NCI-H2029 treated with DMSO at 0.1 percent for 48 hours (cell line): ENCODE measurements at places on chromosomes 12 and 14.
A peak's percentile ranks its signal among the peaks of the same experiment; 100 is the strongest.

- DNase-seq: peak; percentile 74
Observed at GRCh38 chr14:41749429-41749828, 142.8 kb downstream of the LRFN5 start.

DNA sequence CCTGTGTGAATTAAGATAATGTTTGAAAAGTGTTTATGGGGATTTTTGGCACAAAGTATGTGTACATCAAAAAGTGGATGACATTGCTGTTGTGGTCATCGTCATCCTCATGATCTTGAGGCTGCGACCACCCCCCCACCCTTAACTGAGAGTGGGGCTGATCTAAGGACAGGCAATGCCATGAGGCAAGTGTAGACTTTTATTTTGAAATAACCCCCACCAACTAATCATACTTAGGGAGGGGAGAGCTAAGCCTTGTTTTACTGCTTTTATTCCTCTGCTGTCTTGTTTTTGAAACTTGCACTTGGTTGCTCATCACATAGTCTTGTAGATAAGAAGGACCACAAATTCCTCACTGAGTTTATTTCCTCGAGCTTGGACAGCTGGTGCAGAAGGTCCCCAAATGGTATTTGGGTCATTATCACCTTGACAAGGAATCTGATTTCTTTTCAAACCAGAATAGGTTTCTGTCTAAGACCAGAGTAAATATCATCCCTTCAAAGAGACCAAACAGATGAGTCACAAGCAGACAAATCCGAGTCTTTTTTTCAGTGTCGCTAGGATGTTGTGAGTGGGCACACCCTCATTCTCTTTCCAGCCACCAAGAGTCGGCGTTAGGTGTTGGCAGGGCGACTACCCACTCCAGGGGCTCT, 23.9 kb upstream of the SMOC1 start:
- DNase-seq: no peak

DNA sequence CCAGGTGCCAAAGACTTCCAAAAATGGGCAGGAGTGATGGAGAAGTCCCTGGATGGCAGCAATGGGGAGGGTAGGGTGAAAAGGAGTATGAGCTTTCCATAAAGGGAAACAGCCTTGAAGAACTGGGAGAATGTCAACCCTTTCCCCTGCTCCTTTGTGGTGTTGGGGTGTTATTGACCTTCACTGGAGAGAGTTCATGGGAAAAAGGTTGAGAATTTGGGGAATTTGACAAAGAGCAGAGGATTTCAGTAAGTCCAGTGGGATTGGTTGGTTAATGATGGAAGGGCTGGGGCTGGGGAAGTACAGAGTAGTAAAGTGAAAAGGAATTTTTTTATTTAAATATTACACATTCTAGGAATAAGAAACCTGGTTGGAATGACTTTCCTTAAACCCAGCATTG, 116.6 kb downstream of the ERC1 start:
- no peak for DNase-seq

DNA sequence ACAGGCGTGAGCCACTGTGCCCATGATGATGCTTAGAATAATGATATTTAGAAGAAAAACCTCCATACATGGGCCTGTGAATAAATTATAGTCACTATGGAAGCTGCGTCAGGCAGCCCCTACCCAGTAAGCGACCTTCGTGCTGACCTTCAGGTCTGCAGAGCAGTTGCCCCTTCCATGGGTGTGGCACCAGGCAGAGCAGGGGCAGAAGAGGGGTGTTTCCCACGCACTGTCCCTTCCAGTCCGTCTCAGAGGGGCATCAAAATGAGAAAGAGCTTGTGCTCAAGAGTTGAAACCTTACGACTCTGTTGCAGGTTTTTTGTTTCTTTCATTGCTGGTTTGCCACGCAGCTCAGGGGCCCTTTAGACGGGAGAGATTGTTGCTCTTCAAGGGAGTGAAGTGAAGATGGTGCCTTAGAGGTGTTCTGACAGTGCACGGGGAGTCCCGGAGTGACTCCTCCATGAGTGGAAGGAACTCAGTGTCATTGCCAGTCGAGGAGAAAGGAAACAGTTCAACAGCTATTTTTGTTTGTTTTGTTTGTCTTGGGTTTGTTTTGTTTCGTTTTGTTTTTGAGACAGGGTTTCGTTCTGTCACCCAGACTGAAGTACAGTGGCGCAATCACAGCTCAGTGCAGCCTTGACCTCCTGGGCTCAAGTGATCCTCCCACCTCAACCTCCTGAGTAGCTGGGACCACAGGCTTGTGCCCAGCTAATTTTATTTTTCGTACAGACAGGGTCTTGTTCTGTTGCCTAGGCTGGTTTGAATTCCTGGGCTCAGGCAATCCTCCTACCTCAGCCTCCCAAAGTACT, 13.9 kb downstream of the CKB start:
- no peak for DNase-seq

- no peak for DNase-seq
Observed at GRCh38 chr12:109557805-109558204, 15.5 kb downstream of the MMAB start.
